Activated gamma-delta T cell (primary cell): ENCODE measurements at places on chromosomes 2 and 18.
A peak's percentile ranks its signal among the peaks of the same experiment; 100 is the strongest.

- no peak for DNase-seq
Observed at GRCh38 chr2:238117199-238118154, 17.3 kb downstream of the ESPNL start.

DNA sequence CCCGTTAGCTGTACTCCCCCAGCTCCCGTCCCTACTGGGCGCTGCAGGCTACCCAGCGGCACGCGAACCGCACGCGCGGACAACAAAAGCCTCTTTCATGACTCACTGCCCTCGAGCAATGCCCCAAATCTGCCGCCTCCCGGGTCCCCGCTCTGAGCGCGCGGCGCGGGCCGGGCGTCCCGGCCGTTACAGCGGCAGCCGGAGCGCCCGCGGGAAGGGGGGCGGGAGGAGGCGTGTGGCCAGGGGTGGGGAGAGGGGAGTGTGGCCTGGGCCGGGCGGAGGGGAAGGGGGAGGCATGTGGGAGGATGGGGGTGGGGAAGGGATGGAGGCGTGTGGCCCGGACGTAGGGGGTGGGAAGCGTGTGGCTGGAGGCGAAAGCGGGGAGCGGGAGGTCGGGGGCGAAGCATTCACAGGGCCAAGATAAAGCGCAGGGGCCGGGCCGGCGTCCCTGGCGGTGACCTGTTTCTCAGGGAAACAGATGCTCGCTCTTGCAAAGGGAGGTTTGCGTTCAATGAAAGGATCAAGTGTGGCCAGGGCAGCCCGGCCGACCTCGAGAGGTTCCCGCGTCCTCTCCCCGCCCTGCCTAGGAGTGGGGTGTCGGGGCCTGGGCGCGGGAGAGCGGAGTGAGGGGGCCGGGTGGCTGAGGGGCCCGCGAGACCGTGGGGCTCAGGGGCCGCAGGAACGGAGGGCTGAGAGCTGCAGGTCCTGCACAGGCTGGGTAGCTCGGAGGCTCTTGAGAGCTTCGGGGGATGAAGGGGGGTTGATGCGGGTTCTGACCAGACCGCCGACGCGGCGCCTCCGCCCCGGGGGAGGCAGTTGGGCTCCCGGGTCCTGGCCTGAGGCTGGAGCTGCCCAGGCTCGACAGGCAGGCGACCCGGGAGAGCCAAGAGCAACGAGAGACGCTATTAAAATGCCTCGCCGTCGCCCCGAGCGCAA is 3.5 kb upstream of the NEUROD1 start:
- no peak for DNase-seq

GRCh38 chr18:6807515-6808257 is 78.2 kb downstream of the ARHGAP28 start:
- no peak for DNase-seq

GRCh38 chr2:237766340-237766739 is 32.2 kb upstream of the RBM44 start:
- DNase-seq: no peak

- no peak for DNase-seq
Observed at GRCh38 chr2:20722592-20723240, 55.8 kb downstream of the GDF7 start.

DNA sequence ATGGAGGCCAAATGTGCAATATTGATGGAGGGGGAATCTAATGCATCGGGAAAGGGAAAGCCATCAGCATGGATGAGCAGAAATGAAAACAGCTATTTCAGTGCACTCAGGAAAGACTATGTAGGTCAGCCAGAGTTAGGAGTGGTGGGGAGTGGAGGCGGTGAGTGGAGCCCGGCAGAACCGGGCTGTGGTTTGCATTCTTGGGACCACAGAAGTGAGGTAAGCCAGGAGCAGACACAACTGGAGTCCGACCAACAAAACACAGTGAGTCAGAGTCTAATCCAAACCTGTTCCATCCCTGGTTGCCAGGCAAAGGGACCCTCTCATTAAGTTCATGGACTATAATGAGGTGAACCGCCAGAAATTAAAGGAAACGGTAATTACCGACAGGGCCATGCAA is 61.1 kb upstream of the RAB12 start:
- DNase-seq: no peak

DNA sequence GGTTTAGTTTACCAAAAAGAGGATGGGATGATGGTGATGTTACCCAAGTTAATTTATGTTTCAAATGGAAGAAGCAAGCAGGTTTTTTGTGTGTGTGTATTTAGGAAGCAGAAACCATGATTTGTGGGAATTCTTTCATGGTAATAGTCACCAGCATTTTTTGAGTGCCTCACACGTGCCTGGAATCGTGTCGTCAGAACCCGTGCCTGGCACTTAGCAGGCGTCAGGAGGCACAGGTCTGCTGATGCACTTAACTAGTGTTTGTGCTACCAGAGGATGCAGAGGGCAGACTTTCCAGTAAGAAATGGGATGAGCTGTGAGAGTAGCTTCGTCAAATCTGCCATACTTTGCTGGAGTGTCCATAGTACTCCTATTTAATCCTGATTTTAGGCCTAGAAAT is 41.1 kb downstream of the LYPD6 start:
- DNase-seq: no peak

DNA sequence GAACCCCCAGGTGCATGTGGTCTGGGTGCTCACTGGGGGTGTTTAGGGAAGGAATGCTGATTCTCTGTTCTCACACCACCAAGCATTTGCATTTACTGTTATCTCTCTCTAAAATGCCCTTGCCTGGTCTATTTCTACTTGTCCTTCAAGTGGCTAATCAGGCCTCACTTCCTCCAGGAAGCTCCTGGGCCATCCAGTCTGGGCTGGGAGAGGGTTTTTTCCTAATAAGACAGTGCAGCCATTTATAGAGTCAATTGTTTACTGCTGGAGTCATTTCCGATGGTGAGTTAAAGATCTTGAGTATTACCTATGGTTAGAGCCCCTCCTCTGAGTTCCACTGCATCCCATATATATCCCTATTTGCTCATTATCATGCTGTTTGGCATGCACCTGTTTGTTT is 25.2 kb upstream of the ITGA6 start:
- DNase-seq: no peak

DNA sequence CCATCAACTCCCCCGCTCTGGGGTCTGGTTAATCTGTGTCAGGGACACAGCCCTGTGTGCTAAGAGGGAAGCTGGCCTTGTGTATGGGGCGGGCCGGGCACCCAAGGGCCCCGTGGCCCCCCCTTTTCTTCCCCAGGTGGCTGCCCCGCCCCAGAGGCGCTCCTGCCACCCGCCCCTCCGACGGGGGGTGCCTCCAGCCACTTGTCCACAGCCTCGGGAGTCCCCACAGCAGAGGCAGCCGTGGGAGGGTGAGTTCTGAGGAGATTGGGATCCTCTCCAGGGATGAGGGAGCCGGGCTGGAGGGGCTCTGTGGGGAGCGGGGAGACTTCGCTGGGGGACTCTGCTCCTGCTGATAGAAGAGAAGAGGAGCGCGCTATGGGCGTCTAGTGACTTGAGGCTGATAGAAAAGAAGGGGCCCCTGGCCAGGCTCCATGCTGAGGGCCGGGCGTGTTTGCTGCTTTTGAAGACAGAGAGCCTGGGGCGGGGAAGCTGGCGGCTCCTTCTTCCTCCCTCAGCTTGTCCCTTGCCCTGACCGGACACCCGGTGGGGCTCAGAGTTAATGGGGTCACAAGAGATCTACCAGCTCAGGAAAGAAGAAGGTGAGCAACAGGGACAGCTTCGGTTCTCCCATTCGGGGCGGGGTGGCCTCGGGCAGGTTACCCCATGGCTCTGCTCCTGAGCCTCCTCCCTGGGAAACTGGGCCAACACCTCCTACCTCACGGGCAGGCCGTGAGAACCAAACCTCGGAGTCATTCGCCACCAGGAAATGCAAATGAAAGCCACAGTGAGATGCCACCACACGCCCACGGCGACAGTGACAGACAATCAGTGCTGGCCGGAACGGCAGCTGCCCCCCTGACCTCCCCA is 89.4 kb upstream of the TAF1B start:
- DNase-seq: peak; percentile 20

DNA sequence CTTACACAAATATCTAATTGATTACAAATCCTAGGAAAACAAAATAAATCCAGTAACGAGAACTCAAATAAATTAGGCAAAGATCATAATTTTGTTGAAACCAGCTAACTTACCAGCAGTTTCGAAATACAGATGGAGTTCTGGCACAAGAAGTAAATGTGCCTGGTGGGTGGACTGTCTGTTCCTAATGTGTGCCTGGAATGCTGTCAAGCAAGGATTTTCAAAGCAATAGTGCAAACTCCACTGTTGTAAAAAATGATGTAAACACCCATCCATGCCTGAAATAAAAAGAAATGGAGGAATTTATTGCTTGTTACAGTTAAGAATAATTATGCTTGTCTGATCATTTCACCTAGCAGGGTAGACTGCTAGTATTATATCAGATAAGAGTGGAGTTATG is 423.9 kb upstream of the MAP2 start:
- DNase-seq: no peak

GRCh38 chr18:36297417-36298125 is at the start of gene FHOD3:
Gene FHOD3, plus strand, starts transcription at chr18:36297713. Its CDS starts 123 bp downstream, at chr18:36297836.
- DNase-seq: no peak

GRCh38 chr18:38038242-38038641 is 472.6 kb upstream of the CELF4 start:
- DNase-seq: no peak
